CD4-positive, alpha-beta T cell treated with Interleukin-10 for 1 hour (primary cell): ENCODE measurements at places on chromosomes 7 and 10.

- no peak for DNase-seq
Measured at GRCh38 chr10:124518366-124518765, 56.7 kb downstream of the LHPP start.

DNA sequence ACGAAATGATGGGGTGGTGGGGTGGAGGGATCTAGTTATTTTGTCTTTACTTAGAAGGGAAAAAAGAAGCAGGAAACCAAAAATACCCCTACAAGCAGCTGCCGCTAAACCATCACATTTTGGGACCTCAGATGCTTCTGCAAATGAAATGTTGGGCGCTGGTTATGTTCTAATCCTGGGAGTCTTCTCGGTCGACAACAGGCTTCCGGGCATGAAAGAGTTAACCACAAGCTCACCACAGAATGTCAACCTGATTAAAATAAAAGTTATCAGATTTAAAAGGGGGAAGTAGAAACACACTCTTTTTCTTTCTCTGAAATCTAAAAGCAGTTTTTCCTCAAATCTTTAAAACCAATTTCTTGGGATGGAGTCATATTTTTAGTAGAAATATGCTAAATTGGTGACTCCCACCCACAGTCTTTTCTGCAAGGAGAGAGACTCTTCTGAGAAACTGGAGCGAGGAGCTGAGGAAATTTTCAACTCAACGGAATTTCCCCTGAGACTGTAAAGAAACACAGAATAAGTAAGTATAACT, 16.8 kb downstream of the IL2RA start:
- no peak for DNase-seq

GRCh38 chr10:93440591-93441091, 41.5 kb downstream of the MYOF start:
- no peak for DNase-seq

- no peak for DNase-seq
Measured at GRCh38 chr10:89207801-89208551, 859 bp upstream of the CH25H start.

DNA sequence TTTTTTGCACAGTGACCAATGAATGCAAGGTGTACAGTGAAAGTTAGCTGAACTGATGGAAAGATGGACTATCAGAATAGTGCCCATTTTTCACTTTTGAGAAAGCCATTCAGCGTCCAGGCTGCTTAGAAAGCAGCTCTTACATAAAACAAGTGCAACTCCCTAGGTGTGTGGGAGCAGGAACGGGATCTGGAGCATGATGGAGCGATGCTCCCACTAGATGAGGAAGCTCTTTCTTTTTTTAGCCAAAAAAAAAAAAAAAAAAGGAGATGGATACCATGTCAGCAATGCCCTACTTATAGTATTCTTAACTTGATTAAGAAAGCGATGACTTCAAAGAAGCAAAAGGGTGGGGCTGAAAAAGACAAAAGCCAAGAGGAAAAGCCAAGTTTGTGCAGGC, 925.5 kb downstream of the GATA3 start:
- no peak for DNase-seq

DNA sequence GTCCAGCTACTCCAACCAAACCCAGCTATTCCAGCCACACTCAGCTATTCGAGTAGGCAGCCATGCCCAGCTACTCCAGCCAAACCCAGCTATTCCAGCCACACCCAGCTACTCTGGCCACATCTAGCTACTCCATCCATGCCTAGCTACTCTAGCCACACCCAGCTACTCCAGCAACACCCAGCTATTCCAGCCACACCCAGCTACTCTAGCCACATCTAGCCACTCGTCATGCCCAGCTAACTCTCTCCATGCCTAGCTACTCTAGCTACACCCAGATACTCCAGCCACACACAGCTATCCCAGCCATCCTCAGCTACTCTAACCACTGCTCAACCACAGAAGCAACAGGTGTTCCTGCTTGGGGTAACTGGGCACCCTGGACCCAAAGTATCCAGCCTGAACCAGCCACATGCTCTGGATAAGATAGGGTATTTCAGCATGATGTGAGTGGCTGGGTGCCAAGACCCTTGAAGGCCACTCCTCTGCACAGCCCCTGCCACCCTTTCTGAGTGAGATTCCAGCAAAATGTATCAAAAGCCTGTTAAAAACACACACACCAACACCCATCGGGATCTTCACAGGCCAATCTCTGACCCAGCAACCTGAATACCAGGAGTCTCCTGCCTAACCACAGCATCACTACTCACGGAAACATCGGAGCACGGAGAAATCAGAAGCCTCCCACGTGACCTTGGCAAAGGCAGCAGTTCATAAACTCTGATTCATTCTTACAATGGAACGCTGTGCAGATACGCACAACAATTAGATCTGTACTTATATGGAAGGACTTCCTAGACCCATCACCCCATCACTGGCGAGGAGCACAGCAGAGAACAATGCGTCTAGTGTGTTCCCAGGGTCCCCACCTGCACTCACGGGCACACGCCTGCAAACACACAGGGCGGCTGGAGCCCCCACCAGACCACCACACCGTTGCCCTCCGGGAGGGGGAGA, 51.8 kb upstream of the DNAAF5 start:
- DNase-seq = no peak

- DNase-seq = peak; percentile 1
Measured at GRCh38 chr10:53601260-53601875, 828.8 kb upstream of the MBL2 start.

DNA sequence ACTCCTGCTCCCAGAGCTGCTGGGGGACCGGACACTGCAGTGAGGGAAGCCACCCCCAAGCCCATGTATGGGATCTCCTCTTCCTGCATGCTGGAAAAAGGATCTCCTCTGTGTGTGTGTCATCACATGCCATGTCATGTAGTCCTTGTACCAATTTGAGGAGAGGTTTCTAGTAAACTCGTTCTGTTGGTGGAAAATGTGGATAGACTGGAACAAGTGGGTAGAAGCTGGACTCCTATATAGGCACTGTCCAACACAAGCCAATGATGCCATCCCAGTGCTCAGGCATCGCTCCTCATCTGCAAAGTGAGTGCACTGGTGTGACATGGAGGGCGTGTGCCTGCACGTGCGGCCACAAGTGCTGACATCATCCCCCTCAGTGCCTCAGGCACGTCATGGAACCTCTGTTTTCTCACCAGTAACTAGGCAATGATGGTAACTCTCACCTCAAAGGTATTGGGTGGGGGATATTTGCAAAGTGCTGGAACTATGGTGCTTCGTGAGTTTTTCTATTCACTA, 19.3 kb downstream of the MYO1G start:
- peak; percentile 52 for DNase-seq
